Activated T-cell treated with anti-CD3 and anti-CD28 coated beads, Interleukin-2, amount 50 U/mL, for 48 hours (primary cell): ENCODE measurements at places on chromosomes 2 and 18.

DNA sequence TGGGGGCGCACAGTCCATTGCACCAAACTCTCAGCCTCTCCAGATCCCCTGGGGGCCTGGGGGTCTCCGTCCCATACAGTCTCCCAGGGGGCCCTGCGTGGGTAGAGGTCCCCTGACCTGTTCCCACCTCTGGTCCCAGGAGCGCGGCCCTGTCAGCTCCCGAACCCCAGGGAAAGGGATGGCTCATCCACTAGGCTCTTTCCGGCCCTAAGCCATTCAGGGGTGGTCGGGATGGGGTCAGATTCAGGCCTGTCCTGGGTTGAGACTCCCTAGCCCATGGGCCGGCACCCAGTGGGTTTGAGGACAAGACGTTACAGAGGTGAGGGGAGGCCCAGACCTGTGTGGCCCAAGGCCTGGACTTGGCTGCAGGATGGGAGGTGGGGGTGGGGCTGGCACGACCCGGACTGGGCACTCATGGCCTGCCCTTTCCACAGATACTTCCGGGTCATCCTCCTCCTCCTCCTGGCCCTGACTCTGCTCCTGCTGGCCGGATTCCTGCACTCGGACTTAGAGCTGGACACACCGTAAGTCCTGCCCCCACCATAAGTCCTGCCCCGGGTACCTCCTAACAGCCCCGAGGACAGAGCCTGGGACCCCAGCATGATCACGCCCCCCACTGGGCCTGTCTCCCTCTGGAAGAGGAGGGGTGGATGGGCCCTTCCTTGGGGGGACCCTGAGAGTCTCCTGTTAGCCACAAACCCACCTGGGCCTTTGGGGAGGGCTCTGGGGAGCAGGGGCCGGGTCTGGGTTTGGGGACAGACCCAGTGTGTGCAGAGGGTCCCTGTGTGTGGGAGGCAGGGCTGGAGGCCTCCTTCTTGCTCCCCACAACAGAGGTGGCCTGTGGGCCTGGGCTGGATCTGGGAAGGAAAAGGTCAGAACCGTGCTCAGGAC lies 10.1 kb upstream of the NEU4 start:
- DNase-seq: no peak

DNA sequence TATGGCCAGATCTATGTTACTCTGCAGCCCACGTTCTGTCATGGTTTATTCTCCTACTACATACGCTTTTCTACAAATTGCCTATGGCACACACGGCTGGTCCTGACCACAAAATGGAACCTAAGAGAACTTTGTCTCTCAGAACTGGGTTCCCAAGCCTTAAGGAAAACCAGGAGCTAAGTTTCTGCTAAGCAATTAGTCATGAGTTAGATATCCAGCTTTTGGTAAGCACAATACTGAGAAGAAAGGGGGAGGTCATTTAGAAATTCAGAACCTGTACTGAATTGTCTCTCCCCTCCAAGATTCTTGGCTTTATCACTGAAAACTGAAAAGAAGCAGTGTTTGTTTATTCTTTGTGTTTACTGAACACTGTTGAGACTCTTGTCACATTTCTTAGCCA lies 283.5 kb upstream of the TANK start:
- DNase-seq: no peak

GRCh38 chr18:31241900-31242409 lies 76.0 kb upstream of the DSG1 start:
- DNase-seq: no peak

DNA sequence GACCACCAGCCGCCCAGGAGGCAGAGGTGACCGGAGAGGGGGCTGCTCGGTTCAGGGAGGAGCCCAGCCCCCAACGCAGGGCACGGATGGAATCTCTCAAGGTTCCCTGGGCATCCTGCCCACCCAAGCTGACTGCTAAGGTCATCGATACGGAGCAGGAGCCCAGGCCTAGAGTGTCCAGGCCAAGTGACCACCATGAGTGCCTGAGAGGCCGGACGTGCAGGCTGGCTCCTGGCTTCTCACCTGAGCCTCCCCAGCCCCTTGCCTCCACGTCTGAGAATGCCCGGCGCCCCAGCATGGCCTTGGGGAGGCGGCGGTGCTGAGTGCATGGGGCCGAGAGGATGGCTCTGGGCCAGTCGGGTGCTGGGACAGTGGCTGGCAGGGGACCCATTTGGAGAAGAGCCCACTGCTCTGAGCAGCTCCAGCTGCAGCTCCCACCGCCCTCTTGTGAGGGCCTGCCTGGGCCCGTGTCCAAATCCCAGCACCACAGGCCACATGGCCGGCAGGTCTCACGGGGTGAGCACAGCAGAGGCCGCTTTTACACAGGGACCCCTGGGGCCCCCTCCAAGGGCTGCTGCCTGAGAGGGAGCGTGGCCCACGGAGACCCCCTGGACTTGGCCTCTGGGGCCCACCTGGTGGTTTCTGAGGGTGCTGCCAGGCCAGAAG lies 102.8 kb upstream of the CTDP1 start:
- DNase-seq: no peak

- no peak for DNase-seq
Measured at GRCh38 chr2:86747711-86748639, 27.9 kb downstream of the RMND5A start.

DNA sequence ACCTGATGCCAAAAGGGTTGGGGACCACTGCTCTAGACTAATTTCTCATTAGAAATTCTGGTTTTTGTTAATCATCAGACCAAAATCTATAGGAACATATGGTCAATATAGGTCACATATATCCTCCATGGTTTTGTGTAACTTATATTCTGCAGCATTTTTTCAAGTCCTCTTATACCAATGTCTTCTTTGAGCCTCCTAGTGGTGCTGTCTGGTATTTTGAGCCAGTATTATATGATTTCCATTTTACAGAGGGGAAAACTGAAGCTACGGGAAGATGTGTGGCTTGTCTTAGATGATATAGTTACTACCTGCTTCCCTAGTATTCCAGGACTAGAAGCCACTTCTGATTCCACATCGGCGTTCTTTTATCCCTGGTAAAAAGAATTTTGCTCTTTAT lies 13.8 kb downstream of the MAPK4 start:
- no peak for DNase-seq

DNA sequence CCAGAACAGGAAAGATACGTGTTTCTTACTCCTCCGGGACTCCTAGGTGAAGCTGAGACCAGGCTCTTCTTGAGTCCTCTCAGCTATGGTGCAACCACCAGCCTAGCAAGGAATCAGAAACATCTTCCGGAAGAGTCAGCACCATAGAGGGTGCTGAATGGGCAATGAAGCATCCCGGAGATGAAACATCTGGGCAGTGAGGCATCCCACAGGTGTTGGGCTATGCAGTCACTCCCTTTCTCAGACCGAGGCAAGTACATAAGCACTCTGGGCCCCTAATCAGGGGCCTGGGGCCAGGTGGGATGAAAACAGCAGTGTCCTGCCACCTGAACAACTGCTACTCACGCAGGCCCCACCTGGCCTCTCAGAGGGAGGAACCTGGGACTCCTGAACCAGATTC lies 1.4 kb upstream of the CAPN10 start:
- no peak for DNase-seq
